ENCODE measurements at places on chromosomes 16 and 17.
A peak's percentile ranks its signal among the peaks of the same experiment; 100 is the strongest.

GRCh38 chr17:9755083-9755482 is 36.3 kb downstream of the DHRS7C start:
- DNase-seq, result peak; percentile 39

- DNase-seq, result no peak
These were observed 13.6 kb downstream of the CDH15 start for GRCh38 chr16:89184933-89185794.

GRCh38 chr17:19342611-19343255 is 19.8 kb downstream of the B9D1 start:
- no peak for DNase-seq

DNA sequence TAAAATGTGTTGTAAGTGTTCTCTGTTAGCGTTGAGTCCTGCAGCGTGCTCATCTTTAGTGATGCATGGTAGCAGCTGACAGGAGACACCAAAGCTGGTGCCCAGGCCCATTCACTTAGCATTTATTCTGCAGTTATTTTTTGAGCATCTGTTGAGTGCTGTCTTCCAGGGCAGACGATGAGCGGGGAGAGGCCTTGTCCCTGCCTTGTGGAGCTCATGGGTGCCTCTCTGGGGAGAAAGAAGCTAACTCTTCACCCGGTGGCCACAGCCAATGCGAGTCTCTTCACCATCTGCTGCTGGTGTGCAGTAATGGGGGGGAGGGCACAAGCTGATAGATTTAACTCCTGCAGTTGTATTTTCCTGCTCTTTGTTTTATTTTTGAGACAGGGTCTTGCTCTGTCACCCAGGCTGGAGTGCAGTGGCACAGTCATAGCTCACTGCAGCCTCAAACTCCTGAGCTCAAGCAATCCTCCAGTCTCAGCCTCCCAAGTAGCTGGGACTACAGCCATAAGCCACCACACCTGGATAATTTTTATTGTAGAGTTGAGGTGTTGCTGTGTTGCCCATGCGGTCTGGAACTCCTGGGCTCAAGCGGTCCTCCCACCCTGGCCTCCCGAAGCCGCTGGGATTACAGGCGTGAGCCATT is 30.5 kb downstream of the GPT2 start:
- DNase-seq, result no peak

DNA sequence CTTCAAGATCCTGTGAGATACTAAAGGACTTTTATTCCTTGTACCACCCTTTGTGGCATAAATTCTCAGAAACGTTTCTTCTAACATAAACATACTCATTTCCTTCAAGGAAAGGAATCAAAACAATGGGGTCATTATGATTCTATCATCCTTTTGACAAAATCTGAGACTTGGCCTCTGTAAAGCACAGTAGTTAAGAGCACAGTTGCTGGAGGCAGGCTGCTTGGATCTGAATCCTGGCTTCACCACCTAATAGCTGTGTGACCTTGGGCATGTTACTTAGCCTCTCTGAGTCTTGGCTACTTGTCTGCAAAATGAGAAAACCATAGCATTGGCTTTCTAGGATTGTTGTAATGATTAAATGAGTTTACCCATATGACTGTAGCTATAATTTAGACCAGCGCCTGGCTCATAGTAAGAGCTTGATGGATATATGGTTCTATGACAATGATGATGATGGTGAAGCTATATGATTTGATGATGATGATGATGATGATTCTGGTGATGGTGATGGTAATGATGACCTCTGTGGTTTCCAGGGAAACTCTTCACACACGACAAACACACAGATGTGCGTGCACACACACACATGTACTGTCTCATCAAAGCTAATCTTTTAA is 6.1 kb upstream of the KRT31 start:
- DNase-seq, result peak; percentile 79

DNA sequence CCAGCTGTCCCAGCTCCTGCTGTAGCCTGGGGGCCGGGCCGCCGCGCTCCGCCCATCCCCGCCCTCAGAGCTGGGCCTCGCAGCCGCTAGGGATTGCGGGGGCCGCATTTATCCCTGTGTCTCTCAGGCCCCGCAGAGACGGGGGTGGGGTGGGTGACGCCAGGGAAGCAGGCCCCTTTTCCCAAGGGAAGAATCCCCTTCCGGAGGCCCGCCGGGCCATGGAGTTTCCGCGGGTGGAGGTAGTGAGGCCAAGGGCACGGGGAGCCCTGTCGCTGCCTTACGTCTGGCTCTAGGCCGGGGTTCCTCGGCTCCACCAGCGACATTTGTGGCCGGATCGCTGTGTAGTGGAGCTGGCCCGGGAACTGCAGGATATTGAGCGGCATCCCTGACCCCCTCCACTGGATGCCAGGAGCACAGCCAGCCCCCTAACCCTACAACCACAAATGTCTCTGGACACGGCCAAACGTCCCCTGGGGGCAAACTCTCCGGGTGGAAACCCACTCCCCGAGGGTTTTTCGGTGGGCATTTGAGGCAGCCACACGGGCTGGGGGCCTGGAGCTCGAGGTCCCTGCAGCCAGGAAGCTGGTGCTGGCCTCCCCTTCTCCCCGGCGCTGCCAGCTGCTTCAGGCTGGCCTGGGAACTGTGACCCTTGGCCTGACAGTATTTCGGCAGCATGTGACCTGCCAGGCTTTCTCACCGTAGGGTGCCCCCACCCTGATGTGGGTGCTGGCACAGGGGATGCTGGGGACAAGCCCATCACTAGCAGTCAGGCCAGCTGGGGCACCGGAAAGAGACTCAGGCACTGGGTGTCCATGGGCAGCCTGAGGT is 12.0 kb upstream of the CD300A start:
- DNase-seq, result peak; percentile 68

- no peak for DNase-seq
These were observed 49.8 kb upstream of the CBX4 start for GRCh38 chr17:79888811-79889634.

- peak; percentile 38 for DNase-seq
These were observed 222.8 kb upstream of the TNRC6C start for GRCh38 chr17:77735566-77736198.

Measured in EH (cell line).